Fibroblast of the aortic adventitia (primary cell): ENCODE measurements at places on chromosomes 13 and 19. TPM values are rescaled to one million over a fixed set of nuclear protein-coding genes. Genes with fewer than 3 reads are reported as not detected.

Gene SIGLECL1
- total RNA-seq = not detected in 2 replicates

Gene DNAAF3
- total RNA-seq = 0.33 and 1.5 TPM in 2 replicates

Gene KISS1R
- total RNA-seq = not detected in 2 replicates

Gene ZNF439
- 0.72 and 2.8 TPM in 2 replicates for total RNA-seq

Gene TLE5
- 42.2 and 232 TPM in 2 replicates for total RNA-seq

Gene CNN1
- total RNA-seq = 2.2 and 4.2 TPM in 2 replicates

Gene ZNF284
- 3.5 and 3.8 TPM in 2 replicates for total RNA-seq

Gene LAIR1
- total RNA-seq = not detected in 2 replicates

Gene C5AR2
- 0.33 and 0.63 TPM in 2 replicates for total RNA-seq
